Posterior cingulate gyrus (tissue), 11 donors: ENCODE measurements at places on chromosomes 12 and 14.

- peak; percentile 84 for DNase-seq
Observed at GRCh38 chr12:34219046-34219770, 196.9 kb downstream of the ALG10 start.

DNA sequence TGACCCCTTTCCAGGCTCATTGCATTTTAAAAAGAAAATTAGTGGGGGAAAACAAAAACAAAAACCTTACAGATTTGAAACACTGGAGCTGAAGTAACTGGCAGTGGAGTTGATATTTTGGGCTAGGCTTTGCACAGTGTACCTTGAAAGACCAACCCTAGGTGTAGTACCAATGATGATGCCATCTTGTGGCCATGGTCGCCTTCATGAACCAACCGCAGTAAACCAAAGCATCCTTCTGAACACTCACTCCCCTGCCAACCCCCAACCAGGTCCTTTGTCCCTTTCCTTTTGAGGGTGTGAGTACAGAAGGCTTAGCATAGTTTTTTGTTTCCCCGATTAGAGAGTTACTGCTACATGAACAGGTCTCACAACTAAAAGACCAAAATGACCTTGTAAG lies 5.9 kb downstream of the TOMM20L start:
- DNase-seq = no peak

DNA sequence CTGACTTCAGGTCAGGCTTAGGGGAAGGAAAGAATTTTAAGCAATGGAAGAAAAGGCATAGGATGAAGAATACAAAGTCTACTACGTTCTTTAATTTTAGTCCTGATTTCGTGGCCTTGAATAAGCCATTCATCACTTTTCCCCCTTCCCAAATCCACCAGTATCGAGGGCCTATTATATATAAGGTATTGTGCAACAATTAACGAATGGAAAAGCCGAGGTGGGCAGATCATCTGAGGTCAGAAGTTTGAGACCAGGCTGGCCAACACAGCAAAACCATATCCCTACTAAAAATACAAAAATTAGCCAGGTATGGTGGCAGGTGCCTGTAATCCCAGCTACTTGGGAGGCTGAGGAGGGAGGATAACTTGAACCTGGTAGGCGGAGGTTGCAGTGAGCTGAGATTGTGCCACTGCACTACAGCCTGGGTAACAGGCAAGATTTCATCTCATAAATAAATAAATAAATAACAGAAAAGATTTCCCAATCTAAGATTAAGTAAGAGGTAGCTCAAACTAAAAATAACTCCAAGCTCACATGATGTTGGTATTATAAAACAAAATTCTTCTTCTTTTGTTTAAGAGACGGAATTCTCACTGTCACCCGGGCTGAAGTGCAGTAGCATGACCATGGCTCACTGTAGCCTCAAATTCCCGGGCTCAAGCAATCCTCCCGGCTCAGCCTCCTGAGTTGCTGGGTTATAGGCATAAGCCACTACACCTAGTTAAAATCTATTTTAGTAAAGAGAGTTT lies 58.3 kb upstream of the NR2C1 start:
- DNase-seq = no peak

- no peak for DNase-seq
Observed at GRCh38 chr12:130984183-130985058, 30.7 kb downstream of the ADGRD1 start.

GRCh38 chr12:23816394-23816851 lies 133.0 kb downstream of the SOX5 start:
- DNase-seq = no peak

DNA sequence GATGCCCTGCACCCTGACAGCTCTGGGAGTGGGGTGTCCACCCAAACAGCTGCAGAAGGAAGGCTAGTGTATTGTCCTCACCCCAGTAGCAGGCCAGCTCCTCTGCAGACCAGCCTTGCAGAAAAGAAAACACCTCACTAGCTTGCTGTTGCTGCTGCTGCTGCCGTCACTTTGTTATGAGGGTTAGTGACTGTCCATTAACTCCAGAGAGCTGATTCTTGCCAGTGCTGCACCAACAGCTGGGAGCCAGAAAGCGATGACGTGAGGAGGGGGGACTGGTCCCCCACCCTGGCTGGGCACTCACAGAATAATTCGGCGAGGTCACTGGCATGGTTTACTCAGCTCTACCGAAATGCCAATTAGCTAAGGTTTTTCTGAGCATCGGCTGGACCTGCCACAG lies 2.8 kb downstream of the SYNDIG1L start:
- DNase-seq = no peak

DNA sequence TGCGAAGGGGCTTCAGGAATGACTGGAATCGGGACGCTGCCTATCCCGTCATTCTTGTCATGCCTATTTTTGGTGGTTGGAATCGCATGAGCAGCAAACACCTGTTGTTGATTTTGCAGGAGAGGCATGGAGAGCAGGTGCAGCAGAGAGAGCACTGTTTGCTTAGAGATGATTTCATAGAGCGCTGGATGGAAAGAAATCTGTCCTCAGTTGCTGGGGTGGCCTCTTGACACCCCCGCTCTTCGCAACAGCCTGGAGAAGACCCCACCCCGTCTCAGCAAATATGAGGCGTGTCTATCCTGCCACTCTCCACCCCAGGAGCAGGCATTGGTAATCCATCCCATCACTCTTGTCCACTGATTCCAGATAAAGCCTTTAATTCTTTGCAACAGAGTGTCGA lies 19.3 kb upstream of the NCOR2 start:
- no peak for DNase-seq

- DNase-seq = no peak
Observed at GRCh38 chr12:111438481-111438880, 32.8 kb downstream of the SH2B3 start.

- no peak for DNase-seq
Observed at GRCh38 chr12:8648576-8649205, 13.9 kb downstream of the MFAP5 start.

DNA sequence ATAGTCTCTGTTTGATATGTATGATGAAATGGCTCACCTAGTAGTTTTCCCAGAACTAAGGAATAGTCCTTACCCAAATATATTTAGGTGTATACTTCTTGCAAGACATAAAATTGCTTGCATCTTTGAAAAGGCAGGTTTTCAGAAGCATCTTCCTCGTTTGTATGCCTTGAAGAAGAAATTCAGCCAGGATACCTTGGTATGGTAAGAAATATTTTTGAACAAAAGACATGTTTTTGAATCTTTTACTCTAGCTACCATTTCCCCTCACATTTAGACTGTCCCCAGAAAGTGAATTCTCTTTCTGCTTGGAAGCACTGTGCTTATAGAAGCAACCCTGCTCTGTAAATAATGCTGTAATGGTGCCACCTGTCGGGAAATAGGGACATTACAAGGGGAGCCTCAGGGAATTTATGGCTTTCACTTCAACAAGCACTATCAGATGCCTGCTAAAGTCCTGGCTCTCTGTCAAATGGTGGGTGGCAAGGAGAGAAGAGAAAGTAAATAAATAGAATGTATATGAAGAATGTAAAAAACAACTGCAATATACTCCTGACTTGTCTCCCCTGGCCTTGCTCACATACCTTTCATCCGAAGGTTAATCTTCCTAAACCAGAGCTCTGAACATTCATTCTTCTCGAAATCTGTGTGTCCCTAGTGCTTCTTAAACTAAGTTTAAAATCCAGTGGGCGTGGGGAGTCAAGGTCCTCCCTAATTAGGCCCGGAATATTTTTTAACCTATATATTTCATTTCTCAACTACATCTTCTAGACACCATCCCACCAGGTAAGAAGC lies 6.1 kb downstream of the CCDC184 start:
- DNase-seq = peak; percentile 50

DNA sequence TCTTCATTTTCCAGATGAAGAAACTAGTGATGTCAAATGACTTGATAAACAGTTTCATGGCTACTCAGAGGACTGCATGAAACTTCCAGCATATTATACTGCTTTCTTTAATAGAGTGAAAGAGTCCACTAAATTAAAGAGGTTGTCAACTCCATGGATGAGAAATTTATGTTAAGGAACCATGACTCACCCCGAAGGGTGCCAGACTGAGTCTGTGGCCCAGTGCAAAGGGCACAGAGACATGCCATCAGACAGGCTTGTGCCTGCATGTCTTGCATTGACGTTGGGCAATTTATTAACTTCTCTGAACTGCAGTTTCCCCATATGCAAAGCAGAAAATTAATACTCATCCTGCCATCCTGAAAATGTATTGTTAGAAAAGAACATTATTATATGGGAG lies 382.4 kb downstream of the APAF1 start:
- no peak for DNase-seq

DNA sequence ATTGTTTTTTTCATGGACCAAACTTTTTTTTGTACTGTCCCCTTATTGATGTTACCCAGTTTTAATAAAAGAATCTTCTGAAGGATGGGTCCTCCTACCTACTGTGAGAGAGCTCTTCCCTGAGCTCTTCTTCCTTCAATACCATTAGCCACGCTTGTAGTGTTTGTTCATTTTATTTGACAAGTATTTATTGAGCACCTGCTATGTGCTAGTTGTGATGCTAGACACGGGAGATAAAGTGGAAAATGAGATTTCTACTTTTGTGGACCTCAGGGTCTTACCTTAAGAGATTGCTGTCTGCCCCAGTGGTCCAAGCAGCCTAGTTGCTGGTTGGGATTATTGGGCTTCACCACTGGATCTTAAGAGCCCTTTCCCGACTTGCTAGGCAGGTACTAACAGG lies 3.2 kb upstream of the GPD1 start:
- no peak for DNase-seq

DNA sequence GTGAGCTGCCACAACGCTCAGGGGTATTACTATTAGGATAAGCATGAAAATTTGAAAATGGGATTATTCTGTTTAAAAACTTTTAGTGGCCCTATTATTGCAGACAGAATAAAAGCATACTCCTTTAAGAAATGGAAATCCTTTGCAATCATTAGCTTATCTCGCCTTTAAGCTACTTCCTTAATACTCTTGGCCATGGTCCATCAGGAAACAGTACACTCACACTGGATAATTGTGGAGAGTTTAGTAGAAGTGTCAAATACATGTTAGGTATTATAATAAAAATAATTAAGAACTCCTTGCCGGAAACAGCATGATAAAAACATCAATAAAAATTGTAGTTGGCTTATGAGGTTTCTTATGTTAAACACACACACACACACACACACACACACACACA lies 100.4 kb upstream of the PPFIA2 start:
- no peak for DNase-seq

GRCh38 chr12:46983959-46984841 lies 95.2 kb upstream of the PCED1B start:
- no peak for DNase-seq

GRCh38 chr12:6182279-6182898 lies 17.8 kb upstream of the CD9 start:
- no peak for DNase-seq

GRCh38 chr12:54259194-54260011 lies 20.5 kb downstream of the CBX5 start:
- DNase-seq = peak; percentile 82

GRCh38 chr12:86590296-86590695 lies 334.1 kb upstream of the MGAT4C start:
- no peak for DNase-seq

- no peak for DNase-seq
Observed at GRCh38 chr12:53234271-53234914, 2.4 kb upstream of the RARG start.

DNA sequence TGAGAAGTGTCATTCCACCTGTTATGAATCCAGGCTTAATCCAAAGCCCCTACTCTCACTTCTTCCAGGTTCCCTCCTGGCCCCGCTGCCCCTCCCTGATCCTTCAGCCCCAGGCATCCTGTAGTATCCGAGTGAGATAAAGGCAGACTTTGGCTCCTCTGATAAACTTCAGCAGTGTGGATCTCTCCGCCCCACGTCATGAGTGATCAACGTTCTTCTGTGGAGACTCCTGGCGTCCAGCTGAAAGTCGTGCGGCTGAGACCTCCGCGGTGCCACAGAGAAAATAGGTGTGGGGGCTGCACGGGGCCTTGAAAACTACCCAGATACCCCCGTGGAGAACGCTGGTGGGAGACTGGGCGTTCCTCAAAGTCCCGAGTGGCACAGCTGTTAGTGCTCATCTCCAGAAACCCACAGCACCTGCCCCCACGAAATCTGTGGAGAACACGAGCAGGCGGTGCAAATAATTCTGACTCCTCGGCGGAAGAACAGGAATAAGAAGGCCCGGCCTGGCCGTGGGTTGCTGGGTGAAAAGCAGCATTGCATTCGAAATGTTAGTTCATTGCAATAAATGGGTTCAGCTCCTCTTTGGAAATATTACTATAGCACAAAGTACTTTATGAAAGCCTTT lies 180.0 kb upstream of the RGS6 start:
- DNase-seq = peak; percentile 81

DNA sequence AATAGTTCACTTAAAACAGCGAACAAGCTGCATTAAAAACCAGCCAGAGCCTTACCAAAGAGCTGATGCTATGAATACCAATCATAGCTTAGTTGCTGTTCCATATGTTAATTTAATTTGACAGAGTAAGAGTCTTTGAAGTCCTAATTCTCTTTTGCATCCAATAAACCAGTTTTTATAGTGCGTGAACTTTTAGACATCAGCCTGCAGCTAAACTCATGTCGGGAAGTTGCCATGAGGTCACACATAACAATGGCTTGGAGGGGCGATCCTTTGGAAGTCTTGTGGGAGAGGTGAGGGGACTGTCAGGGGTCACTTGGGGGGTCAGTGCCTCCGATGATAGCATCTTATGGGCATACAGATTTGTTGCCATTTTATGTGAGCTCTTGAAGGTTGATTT lies 81.7 kb downstream of the HMGA2 start:
- no peak for DNase-seq

- no peak for DNase-seq
Observed at GRCh38 chr12:80698256-80698655, 9.2 kb upstream of the MYF6 start.

DNA sequence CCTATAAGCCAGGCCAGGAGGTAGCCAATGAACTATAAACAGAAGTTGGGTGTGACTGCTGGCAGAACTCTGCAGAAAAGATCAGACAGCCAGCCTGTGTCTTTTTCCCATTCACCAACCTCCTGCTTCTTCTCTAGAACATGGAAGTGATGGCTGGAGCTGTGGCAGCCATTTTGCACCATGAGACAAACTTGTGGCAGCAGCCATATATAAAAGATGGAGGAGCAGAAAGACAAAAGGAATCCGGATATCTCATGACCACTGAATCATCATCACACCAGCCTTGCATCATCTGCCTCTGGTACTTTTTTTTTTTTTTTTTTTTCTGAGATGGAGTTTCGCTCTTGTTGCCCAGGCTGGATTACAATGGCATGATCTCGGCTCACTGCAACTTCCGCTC lies 8.7 kb downstream of the BEGAIN start:
- DNase-seq = no peak

- peak; percentile 51 for DNase-seq
Observed at GRCh38 chr14:34227834-34228649, 234.0 kb downstream of the SPTSSA start.
